Pancreas (tissue), 10 donors: ENCODE measurements at places on chromosomes 5 and 9. TPM values are rescaled to one million over a fixed set of nuclear protein-coding genes. Genes with fewer than 3 reads are reported as not detected.

PCDHGA6 gene
- polyA plus RNA-seq = 1.1 TPM

FABP6 gene
- not detected for polyA plus RNA-seq

PRR16 gene
- polyA plus RNA-seq = 0.75 TPM

MAT2B gene
- polyA plus RNA-seq = 21.1 TPM

SPINK6 gene
- not detected for polyA plus RNA-seq

ZNF782 gene
- polyA plus RNA-seq = 2.5 TPM

NDOR1 gene
- polyA plus RNA-seq = 25.4 TPM

VLDLR gene
- polyA plus RNA-seq = 7.4 TPM

INSL4 gene
- polyA plus RNA-seq = not detected
